ENCODE measurements at places on chromosomes 12 and 14.

DNA sequence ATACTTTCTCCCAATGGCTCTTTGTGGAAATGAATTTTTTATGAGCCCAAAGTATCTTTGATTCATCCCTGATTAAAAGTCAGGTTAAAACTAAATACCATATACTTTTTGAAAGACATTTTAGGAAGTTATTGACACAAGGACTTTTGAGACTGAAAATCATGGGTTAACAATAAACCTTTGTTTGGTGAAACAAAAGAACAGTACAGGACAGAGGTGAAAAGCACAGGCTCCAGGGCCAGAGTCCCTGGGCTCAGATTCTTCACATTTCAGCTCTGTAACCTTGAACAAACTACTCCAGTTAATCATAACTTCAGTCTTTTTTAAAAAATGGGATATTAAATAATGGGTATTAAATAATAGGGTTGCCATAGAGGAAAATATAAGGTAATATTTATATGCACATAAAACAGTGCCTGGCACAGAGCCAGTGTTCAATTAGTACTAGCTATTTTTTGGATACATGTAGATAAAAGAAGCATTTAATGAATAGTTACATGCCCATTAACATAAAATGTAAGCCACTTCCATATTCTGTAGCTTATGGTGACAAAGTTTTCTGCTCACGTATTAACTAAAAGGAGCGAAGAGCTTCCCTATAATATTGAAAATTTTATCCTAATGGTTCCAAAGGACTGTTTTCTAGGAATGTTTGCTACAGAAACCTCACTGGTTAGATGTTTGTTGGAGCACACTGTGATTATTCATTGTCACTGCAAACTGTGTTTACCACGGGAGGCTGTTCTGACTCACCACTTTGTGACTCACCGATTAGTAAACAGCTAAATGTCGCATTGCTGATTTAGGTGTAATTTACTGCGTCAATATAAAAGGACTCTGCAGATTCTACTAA, 255.4 kb downstream of the DAD1 start:
- peak; percentile 67 for DNase-seq

GRCh38 chr12:62516927-62517326, 50.3 kb downstream of the MON2 start:
- DNase-seq: no peak

DNA sequence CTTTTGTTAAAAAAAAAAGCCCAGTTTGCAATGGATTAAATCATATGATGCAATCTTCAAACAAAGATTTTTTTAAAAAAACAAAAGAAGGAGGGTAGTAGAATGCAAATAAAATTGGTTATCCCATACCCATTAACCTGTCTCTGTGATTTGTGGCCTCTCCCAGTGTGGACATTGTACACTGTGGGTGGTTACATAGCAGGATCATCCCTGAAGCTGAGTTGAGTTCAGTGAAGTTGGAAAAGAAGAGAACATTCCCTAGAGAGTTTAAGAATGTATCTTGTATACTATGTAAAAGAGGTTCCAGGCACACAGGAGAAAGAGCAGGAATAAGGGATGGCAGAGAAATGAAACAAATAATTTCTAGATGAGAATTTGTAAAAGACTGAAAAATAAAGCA, 142.4 kb upstream of the SLC16A7 start:
- DNase-seq: no peak

DNA sequence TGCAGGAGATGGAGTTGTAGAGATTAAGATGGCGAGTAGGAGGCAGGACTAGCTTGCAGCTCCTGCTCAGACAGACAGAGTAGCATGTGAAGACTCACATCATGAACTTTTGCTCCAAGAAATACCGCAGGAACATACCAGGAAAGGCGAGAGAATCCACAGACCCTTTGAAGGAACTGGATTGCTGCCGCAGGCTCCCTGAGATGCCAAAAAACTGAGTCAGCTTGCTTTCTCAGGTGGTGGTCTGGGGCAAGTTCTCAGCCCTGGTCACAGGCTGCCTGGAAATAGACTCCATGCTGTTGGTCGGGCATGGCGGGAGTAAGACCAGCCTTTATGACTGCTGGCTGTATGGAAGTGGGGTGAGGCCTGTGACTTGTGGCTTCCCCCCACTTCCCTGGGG, 163.6 kb upstream of the NAV3 start:
- peak; percentile 7 for DNase-seq

DNA sequence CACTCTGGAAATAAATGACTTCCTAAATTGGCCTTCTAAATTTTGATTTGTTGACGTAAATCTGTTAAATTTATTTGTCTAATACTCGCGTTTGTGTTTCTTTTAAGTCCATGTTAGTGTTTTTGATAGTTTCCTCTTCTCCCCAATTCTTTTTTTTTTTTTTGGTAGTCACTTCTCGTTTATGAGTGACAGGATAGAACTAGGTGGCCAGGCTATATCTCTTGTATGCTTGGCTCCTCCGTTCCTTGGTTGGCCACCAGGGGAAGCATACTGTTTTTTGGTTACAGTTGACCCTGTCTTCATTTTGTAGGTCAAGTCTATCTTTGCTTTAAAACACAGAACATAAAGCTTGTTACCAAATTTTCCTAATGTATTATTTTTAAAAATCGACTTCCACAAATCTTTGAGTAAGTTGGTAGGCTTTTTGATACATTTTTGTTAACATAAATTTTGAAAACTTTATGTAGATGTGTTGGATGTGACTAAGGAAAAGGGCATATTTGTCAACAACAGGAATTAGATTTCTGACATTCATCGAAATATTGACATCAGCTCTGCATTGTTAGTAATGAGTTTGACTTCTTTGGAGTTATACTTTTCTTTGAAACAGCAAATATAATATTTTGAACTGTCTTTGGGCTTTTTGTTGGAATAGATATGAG, 2.2 kb downstream of the RCOR1 start:
- peak; percentile 74 for DNase-seq

GRCh38 chr14:32980178-32980901, 41.7 kb downstream of the NPAS3 start:
- DNase-seq: no peak

DNA sequence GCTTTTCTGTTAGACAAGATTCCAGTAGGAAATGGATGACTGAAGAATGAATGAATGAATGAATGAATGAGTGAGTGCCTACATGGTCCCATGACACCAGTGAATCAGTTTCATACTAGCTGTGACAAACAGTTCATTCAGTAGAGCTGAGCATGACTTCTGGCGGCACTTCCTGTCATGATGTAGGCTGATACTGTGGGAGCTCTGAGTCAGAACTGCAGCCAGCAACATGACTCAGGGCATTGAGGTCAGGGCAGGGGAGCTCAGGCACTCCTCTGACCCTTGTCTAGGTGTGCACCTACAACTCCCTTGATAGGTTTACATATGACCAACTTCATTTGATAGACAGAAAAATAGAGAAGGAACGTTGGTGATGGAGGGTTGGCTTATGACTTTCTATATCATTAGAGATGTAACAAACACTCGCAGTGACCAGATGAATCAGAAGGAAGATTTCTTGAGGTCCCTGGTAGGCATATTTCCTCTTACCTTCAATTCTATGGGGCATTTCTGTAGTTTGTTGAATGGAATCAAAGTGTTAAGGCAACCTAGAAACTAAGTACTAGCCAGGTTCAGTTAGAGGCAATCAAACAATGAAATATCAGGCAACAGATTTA, 139.3 kb upstream of the ARHGAP5 start:
- peak; percentile 88 for DNase-seq

GRCh38 chr12:124687174-124687902, 119.9 kb upstream of the NCOR2 start:
- DNase-seq: no peak

GRCh38 chr14:35149239-35149638, 26.9 kb downstream of the PRORP start:
- DNase-seq: peak; percentile 74

- DNase-seq: no peak
Observed at GRCh38 chr12:70982991-70983390, 62.5 kb upstream of the PTPRR start.

GRCh38 chr12:123089631-123090353, 61.1 kb downstream of the PITPNM2 start:
- peak; percentile 48 for DNase-seq

DNA sequence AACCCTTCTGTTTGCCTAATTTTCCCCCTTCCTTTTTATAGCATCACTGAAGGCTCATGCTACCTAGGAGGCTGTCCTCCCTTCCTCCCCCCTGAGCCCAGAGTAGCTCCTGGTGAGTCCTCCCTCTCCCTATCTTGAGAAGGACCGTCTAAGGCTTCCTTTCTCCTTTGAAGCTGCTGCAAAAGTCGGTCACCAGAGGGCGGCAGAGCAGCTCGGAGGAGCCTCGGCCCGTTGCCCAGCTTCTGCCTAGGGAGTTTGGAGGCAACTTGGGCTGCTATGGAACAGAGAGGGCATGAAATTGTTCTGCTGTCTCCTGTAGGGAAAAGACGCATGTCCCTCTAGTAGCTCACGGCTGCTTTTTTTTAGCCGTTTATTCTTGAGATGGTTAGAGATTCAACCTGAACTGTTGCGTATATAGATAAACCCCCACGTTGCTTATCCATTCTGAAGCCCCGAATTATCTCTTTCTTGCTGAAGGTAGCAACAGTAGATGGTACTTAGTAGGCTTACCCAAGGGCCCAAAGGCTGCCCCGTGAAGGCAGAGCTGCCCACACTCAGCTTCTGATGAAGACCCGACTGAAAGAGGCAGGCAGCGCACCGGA, 5.7 kb downstream of the WNT5B start:
- peak; percentile 86 for DNase-seq

DNA sequence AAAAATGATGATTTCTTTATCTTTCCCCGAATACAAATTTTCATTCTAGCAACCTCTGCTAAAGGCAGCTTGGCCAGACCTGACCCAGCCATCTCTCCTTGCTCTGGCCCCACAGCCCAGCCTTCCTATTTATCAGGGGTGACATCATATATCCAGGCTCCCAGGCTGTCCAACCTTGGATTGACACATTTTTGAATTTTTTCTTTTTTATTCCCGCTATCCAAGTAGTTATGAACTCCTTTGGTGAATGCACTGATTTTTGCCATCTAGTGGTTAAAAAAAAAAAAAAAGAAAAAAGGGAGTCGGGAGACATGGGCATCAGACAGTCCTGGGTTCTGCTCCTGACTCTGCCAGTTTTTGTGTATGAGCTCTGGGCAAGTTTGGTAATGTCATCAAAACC, 120.5 kb downstream of the PTPN11 start:
- no peak for DNase-seq

DNA sequence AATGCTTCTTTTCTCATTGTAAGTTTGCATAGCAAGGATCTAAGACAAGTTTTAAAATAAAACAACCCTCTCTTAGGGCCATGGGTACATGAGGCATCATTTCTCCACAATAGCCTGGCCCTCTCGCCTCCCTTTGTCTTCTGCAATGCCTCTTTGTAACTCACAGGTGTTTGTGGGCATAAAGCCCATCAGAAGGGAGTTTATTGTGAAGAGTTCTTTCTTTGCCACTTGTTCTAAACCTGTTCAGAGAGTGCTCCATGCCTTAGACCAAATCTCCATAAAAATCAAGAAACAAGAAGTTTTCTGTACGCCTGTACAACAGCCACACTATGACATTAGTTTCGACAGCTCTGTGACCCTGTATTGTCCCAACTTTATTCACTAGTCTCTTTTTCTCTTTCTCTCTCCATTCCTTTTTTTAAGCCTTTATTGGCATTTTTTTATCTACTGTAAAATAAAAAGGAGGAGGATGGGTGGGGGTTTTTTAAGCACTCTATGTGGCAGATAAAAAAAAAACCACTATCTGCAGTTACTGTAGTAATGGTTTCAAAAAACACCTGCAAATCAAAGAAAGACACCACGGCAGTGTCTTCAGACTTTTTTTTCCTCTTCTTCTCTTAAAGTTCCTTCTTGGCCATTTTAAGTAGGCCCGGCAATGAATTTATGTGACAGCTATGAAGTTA, 1.6 kb downstream of the C12orf42 start:
- no peak for DNase-seq

DNA sequence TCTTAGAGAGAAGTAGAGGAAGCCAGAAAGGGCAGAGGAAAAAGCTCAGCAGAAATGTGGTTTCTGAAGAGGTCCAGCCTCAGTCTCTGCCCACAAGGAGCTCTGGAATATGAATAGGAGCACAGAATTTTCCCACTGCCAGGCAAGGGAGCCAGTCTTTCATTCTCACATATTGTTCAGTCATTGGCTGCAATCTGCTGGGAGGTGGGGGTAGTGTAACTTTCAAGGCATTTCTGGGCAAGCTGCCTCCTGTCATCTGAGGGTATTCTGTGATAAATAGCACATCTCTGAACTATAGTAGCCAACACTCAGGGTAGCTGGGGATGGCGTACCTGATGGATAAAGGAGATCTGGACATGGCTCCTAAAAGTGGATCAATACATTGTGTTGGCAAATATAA, 127.2 kb downstream of the LRRK2 start:
- no peak for DNase-seq

- no peak for DNase-seq
Observed at GRCh38 chr12:57058454-57058853, 8.5 kb upstream of the MYO1A start.

- no peak for DNase-seq
Observed at GRCh38 chr14:72443256-72443655, 450.6 kb downstream of the DPF3 start.

DNA sequence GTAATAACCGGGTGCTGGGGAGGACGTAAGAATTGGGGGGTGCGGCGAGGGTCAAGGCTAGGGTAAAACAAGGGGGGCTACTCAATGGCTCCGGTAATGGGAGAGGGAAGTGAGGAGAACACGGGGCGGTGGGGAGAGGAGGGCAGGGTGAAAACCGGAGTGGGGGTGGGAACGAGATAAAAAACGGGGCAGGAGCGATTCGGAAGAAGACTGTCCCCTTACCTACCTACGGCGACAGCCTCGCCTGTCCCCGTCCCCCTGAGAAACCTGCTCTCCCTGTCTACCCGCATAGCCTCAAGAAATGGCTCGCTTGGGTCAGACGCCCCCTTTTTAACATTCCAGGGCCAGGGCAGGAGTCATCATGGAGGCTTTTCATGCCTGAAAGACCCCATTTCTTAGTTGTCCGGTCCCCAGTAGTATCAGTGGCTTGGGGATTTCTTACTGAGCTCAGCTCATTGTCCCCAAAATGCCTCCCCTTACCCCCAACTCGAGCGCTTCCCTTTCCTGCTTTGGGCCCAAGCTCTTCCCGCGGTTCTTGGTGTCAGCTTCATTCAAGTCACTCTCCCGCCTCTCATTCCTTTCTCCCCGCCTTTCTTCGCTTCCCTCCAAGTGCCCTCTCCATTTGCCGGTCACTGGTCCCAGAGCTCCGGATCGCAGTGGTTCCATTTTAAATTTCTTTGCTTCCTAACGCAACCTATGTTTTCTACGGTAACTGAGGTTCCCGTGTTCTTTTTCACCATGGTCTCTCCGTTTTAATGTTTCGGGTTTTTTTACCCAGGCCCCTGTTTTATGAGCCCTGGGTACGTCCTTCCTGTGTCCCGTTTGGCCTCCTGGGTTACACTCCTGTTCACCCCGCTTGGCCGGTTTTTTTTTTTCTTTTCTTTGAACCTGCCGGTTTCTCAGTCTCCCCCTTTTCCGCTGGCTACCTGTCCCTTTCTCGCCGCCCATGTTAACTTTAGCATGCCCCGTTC, 1.2 kb upstream of the WSB2 start:
- peak; percentile 62 for DNase-seq

- no peak for DNase-seq
Observed at GRCh38 chr14:40983604-40984003, 623.1 kb upstream of the LRFN5 start.
